NCI-H1694 treated with DMSO at 0.1 percent for 48 hours (cell line): ENCODE measurements at places on chromosomes 4 and X.

- DNase-seq = no peak
These were observed 277.6 kb downstream of the SPANXN1 start for GRCh38 chrX:145524931-145525330.

DNA sequence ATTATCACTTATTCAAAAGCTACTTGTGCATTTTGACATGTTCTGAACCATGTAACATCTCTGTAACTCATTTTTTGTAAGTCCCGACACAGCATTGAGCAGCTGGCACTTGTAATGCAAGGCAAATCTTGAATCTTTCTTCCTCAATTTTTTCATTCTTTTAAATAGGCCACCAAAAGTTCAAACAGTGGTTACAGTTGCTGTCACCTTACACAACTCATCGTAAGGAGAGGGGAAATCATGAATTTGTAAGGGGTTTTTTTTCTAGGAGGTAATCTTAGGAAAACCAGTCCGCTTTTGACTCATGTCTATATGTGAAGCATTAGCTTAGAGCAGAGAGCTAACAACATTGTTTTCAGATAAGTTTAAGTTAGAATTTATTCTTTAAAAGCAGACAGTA lies 124.5 kb downstream of the PDLIM5 start:
- DNase-seq = no peak

GRCh38 chr4:103499094-103499493 lies 220.7 kb downstream of the TACR3 start:
- DNase-seq = no peak

DNA sequence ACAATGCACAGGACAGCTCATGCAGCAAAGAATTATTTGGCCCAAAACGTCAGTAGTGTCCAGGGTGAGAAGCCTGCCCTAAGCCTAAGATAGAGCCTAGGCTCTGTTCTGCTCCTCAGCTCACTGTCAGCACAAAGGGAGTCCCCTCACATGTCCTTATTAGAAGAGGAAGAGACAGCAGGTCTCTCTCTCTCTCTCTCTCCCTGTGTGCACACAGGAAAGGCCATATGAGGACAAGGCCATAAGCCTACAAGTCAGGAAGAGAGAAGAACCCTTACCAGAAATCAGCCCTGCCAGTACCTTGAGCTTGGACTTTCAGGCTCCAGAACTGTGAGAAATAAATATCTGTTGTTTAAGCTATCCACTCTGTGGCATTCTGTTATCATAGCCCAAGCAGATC lies 20.4 kb downstream of the FAM184B start:
- no peak for DNase-seq

DNA sequence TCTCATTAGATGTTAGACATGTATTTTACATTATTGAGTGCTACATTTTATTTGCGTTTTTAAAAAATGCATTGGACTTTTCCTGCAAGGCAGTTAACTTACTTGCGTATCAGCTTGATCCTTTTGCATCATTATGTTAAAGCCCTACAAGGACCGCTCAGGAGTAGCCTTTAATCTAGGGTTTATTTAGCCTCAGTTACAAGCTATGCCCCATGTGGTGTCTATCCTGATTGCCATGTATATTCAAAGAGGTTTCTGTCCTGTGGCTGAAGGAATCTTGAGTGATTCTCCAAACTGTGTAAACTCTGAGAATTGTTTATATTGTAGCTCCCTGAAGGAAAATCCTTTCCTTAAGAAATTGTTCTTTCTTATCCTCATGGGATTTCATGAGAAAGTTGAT lies 821.8 kb upstream of the AGA start:
- no peak for DNase-seq

- no peak for DNase-seq
These were observed 7.8 kb upstream of the TBC1D14 start for GRCh38 chr4:6901669-6902317.

GRCh38 chrX:136779346-136779781 lies 1.4 kb downstream of the ARHGEF6 start:
- DNase-seq = no peak

- DNase-seq = no peak
These were observed 206.3 kb upstream of the FGF13 start for GRCh38 chrX:138917781-138918180.

- no peak for DNase-seq
These were observed 23.8 kb downstream of the REELD1 start for GRCh38 chr4:146238107-146238506.

DNA sequence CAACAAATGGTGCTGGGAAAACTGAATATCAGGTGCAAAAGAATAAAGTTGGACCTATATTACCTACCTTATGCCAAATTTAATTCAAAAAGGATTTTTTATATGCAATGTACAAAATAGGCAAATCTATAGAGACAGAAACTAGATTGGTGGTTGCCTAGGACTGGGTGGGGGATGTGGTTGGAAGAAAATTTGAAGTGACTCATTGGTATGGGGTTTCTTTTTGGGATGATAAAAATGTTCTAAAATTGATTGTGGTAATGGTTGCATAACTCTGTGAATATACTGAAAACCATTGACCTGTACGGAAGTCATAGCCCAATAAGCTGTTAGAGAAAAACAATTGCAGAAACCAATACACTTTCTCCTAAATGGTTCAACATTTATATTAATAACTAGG lies 72.1 kb downstream of the COL4A5 start:
- no peak for DNase-seq

DNA sequence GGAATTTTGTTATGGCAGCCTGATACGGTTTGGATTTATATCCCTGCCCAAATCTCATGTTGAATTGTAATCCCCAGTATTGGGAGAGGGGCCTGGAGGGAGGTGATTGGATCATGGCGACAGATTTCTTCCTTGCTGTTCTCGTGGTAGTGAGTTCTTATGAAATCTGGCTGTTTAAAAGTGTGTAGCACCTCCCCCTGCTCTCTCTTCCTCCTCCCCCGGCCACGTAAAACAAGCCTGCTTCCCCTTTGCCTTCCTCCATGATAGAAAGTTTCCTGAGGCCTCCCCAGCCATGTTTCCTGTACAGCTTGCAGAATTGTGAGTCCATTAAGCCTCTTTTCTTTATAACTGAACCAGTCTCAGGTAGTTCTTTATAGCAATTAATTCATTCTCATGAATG lies 37.9 kb downstream of the SUPT20HL2 start:
- no peak for DNase-seq

DNA sequence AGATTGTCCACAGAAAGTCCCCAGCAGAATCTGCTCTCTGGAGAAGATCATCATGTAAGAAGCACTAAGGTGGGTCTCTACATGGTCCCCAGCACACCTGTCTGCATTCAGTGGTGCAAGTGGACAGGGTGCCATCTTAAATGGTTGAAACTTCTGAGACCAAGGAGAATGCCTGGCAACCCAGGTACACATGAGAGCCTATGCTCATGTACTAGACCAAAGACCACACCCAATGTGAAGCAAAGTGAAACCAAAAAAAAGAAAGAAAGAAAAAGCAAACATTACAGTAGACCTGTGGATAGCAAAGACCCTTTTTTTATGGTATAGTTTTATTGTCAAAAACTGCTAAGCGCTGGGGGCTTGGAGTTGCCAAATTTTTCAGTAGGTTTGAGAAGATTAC lies 15.0 kb downstream of the CD40LG start:
- no peak for DNase-seq

DNA sequence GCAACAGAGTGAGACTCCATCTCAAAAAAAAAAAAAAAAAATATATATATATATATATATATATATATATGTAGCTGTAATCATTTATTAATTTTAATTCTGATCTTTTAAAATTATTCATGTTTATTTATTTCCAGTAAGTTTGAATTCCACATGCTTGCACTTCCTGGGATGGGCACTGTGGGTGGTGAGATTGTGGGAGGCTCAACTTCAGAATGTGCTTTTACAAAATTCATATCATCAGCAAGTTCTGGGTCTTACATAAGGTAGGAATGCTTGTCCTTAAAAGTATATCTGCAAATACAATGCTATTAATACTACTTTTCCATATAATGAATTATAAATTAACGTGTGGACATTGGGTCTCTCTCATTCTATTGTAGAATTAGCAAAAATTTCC lies 156.5 kb downstream of the EMCN start:
- DNase-seq = no peak

DNA sequence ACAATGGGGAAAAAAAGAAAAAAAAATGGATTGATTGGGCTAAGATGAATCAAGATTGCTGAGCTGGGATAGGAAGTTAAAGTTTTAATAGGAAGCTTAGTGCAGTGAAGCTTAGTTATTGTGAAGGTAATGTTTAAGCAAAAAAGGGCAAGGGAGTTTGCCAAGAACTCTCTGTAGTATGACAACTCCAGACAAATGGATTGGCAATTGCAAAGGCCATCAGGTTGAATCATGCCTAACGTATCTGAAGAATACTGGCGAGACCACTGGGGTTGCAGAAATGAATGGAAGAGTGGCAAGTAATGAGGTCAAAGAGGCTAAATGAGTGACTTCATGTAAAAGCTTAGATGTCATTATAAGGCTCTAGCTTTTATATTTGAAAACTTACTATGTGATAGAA lies 1654.0 kb downstream of the PCDH7 start:
- no peak for DNase-seq

DNA sequence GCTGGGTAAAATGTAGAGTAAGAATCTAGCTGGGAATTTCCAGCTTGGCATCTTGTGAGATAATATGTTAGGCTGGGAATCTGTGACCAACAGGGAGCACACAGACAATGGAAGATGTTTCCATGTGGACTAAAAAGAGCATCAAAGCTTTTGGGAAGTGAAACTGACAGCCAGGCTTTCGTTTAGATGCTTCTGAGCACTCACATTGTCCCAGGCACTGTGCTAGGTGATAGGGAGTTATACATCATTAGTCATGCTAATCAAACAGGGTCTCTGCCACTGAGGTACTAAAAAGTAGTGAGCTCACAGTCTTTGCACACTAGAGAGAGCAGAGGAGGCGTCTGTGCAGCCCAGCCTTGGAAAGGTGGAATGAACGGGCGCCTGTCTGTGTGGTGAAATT lies 101.9 kb upstream of the SCOC start:
- DNase-seq = no peak

DNA sequence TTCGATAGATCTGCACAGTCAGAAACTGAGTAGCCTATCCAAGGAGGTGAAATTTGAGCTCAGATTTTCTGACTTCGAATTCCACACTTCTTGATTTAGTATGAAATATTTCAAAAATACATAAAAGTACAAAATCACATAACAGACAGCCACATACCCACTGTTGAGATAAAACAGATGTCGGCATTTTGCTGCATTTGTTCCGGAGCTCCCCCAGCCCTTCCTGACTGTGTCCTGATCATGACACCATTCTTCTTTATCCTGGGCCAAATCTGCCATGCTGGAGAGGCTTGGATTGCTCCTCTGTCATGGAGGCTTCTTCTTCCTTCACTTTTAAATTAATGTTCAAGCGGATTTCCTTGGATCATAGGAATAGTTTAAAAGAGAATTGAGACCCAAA lies 124.2 kb upstream of the RBPJ start:
- DNase-seq = no peak

- peak; percentile 29 for DNase-seq
These were observed 1470.4 kb downstream of the ADGRL3 start for GRCh38 chr4:62670514-62670913.

GRCh38 chr4:89164400-89164799 lies 53.1 kb downstream of the TIGD2 start:
- peak; percentile 4 for DNase-seq

DNA sequence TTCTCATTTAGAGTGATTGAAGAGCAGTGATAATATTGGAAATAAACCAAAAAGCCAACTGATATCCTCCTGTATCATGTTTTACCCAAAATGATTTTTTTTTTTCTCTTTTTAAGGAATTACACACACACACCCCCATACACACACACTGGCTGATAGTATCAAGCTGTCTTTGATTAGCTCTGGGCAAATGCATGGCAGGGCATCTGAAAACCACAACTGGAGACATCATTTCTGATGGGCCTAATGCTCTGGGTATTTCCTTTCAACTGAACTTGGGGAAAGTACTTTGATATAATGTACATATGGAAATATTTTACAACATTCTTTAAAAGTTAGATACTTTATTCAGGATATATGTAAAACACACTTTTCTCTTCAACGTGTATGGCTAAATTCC lies 14.2 kb upstream of the OSTC start:
- DNase-seq = no peak

- DNase-seq = no peak
These were observed 19.1 kb downstream of the HPGD start for GRCh38 chr4:174503079-174503715.

GRCh38 chr4:68717999-68718398 lies 47.5 kb upstream of the UGT2B15 start:
- no peak for DNase-seq

GRCh38 chr4:159823743-159824142 lies 720.9 kb downstream of the RAPGEF2 start:
- DNase-seq = no peak
